RWPE2 (cell line): ENCODE measurements at places on chromosomes 13 and 19.

GRCh38 chr13:36680913-36681312 is 7.1 kb downstream of the SERTM1 start:
- DNase-seq: no peak
- H3K27ac ChIP-seq: no peak overlapping the region
- no peaks in the 10 kb centered on the region for H3K4me1 ChIP-seq
- peaks cover 16% of the 10 kb centered on the region for H3K27me3 ChIP-seq
- no peaks in the 10 kb centered on the region for H3K36me3 ChIP-seq

GRCh38 chr13:75685239-75685697 is 49.1 kb downstream of the LMO7 start:
- H3K36me3 ChIP-seq: no peaks in the 10 kb centered on the region
- H3K4me3 ChIP-seq: no peak overlapping the region
- H3K4me1 ChIP-seq: peaks cover 8% of the 10 kb centered on the region
- no peak overlapping the region for H3K27ac ChIP-seq
- no peaks in the 10 kb centered on the region for H3K27me3 ChIP-seq

GRCh38 chr19:46713781-46714443 is 3.0 kb downstream of the PRKD2 start:
- H3K36me3 ChIP-seq: peaks cover 27% of the 10 kb centered on the region
- no peaks in the 10 kb centered on the region for H3K27me3 ChIP-seq
- peak overlapping the region; percentile 52 for H3K4me3 ChIP-seq
- H3K4me1 ChIP-seq: peaks cover 10% of the 10 kb centered on the region
- H3K27ac ChIP-seq: peak overlapping the region; percentile 72

GRCh38 chr13:24110011-24110410 is 50.5 kb upstream of the SPATA13 start:
- no peaks in the 10 kb centered on the region for H3K4me1 ChIP-seq
- no peak for DNase-seq
- no peaks in the 10 kb centered on the region for H3K27me3 ChIP-seq
- H3K36me3 ChIP-seq: no peaks in the 10 kb centered on the region
- H3K4me3 ChIP-seq: no peak overlapping the region
- H3K27ac ChIP-seq: no peak overlapping the region

- H3K27me3 ChIP-seq: no peaks in the 10 kb centered on the region
- no peak for DNase-seq
- no peak overlapping the region for H3K27ac ChIP-seq
- peaks cover 13% of the 10 kb centered on the region for H3K4me1 ChIP-seq
- H3K4me3 ChIP-seq: no peak overlapping the region
- no peaks in the 10 kb centered on the region for H3K36me3 ChIP-seq
These were observed 223.9 kb downstream of the LACC1 start for GRCh38 chr13:44103429-44104196.

DNA sequence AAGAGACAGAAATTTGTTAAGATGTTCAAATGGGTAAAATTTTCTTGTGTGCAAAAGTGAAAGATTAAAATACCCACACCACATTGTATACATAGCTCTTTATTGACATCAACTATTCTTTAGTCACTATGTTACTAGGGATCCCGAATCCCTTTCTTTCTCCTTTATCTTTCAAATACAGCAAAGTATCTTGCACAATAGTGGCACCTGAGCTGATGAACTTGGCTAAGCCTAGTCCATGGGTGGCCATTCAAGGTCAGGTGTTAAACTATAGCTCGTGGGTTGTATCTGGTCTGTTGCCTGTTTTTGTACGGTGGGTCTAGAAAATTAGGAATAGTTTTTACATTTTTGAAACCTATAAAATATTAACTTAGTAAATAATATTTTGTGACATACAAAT is 210.9 kb downstream of the SLITRK6 start:
- H3K4me3 ChIP-seq: no peak overlapping the region
- H3K27ac ChIP-seq: peak overlapping the region; percentile 99
- peaks cover 55% of the 10 kb centered on the region for H3K4me1 ChIP-seq

DNA sequence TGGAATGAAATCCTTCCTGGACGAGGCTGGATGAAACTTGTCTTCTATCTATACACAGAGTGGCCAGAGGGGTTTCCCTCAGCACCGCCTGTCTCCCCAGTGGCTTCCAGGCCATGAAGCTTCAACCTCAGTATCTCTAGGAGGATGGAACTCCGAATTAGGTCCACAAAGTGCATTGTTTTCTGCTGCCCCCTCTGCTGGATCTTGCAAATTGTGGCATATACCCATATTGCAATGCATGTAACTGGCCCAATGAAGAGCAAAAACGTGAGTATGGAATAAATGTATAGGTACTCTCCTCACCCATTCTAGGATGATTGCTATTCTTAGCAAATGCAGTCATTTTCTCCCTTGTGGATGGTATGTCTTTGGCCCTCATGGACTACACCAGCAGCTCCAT is 14.7 kb upstream of the LILRB4 start:
- no peaks in the 10 kb centered on the region for H3K4me1 ChIP-seq
- H3K27ac ChIP-seq: no peak overlapping the region
- no peak overlapping the region for H3K4me3 ChIP-seq
- H3K36me3 ChIP-seq: no peaks in the 10 kb centered on the region
- DNase-seq: no peak

GRCh38 chr19:8605514-8605913 is 5.0 kb downstream of the ADAMTS10 start:
- no peak overlapping the region for H3K27ac ChIP-seq
- peaks cover 5% of the 10 kb centered on the region for H3K27me3 ChIP-seq
- H3K4me1 ChIP-seq: no peaks in the 10 kb centered on the region
- H3K36me3 ChIP-seq: no peaks in the 10 kb centered on the region
- H3K4me3 ChIP-seq: no peak overlapping the region
- DNase-seq: no peak

DNA sequence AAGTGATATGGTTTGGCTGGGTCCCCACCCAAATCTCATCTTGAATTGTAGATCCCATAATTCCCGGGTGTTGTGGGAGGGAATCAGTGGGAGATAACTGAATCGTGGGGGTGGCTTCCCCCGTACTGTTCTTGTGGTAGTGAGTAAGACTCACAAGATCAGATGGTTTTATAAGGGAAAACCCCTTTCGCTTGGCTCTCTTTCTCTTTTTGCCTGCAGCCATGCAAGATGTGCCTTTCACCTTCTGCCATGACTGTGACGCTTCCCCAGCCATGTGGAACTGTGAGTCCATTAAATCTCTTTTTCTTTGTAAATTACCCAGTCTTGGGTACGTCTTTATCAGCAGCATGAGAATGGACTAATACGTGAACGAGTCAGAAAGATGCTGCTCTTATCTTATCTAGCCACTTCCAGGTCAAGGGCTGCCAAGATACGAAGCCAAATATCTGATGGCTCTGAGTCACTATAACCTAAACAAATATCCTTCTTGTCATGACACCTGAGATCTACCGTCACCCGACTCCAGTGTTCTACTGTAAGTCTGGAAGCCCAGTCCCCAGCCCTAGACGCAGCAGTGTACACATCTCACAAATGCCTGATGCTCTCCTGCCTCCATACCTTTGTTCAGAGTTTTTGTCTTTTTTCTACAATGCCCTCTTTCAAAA is 45.9 kb downstream of the SLC15A1 start:
- no peak for DNase-seq
- no peaks in the 10 kb centered on the region for H3K4me1 ChIP-seq
- no peak overlapping the region for H3K27ac ChIP-seq
- no peaks in the 10 kb centered on the region for H3K27me3 ChIP-seq
- no peak overlapping the region for H3K4me3 ChIP-seq

GRCh38 chr19:3119693-3120380 is 16.0 kb upstream of the GNA15 start:
- H3K4me3 ChIP-seq: no peak overlapping the region
- H3K27ac ChIP-seq: no peak overlapping the region
